ENCODE measurements at places on chromosomes 11 and 22.
A peak's percentile ranks its signal among the peaks of the same experiment; 100 is the strongest.

GRCh38 chr11:111429066-111429506 lies 50.0 kb upstream of the POU2AF1 start:
- no peak for DNase-seq

GRCh38 chr22:41062146-41062545 lies 30.2 kb upstream of the EP300 start:
- DNase-seq: no peak

- no peak for DNase-seq
Measured at GRCh38 chr11:6979365-6979764, 40.8 kb downstream of the ZNF214 start.

DNA sequence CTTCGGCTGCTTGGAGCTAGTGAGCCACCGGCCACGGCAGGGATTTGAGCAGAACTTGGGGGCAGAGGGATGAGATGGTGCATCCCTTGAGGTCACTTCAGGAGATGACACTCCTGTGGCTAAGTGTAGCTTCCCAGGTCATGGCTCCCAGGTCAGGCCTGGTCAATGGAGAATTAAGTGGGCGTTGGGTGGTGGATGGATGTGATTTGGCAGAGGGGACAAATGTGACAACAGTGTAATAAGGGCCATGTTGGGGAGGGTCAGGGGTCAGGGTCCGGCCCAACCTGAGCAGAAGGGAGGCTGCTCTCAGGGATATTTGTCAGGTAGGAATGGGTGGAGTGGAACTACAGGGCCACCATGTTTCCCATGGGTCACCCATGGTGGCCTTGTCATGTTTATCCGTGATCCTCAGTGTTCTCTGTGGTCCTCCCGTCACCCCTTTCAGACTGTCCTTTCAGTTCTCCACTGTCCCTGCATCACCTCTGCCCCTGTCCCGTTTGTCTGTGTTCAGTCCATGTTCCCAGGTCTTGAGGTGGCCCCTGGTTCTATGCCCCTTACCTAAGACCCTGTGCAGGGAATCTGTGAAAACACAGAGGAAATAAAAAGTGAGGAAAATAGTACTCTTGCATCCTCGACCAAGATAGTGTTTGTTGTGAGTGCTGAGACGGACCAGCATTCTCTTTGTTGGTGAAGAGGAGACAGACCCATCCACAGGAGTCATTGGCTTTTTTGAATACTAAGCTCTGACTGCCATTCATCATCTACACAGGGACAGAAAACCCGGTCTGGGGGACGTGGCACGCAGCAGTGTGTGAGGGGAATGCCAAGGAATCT lies 6.1 kb downstream of the SLC25A1 start:
- DNase-seq: no peak

- DNase-seq: no peak
Measured at GRCh38 chr22:37228106-37229011, 15.7 kb downstream of the RAC2 start.

DNA sequence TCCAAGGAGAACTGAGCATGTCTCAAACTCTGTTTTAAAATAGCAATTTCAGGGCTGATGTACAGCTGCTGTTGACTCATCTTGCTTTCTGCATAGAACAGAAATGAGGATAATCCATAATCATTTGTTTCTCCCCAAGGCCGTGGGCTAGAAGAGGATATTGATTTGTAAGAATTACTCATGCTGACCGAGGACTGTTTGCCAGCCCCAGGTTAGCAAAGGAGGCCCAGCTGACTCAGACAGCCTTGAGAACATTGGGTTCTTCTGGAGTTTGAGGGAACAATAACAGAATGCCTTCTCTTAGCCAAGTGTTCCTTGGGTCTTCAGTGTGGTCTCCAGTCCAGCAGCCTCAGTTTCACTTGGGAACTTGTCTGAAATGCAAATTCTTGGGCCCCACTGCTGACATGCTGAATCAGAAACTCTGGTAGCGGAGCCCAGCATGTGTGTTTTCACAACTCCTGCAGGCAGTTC lies 92.0 kb downstream of the ZC3H12C start:
- no peak for DNase-seq

DNA sequence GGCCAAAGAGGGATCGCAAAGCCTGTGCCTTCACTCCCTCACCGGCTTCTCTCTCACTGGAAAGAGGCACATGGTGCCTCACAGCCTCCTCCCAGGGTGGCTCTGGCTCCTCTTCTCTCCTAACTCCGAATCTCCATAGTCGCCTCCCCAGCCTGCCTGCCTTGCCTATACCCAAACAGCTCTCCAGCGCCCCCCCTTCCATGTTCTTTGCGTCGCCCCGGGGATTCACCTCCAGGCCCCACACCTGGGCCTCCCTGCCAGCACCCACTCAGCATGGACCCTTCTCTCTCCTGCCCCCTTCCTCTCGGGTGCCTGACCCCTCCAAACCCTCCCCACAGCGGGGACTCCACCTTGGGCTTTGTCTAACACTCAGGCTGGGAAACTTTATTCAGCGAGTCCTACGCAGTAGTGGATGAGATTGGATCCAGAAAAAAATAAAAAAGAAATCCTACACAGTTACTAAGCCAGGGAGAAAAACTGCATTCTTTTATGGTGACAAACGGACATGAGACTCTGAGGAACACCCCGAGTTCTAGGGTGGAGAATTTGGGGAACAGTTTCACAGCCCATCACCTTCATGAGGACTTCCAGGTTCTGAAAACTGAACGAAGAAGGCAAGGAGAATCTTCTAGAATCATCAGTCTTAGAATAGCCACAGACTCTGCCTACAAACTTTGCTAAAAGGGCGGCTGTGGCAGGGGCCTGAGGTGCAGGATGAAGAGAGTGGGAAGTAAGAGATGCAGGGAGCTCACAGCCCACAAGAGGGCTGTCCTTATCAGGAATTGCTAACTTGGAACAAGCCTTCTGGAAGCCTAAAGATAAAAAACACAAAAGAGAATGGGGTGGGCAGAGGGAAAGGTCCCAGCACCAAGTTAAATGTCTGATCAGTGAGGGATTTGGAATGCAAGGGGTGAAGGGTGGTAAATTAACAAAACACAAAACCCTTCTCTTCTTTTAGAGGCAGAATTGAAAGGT lies 5.3 kb downstream of the PPM1F start:
- peak; percentile 60 for DNase-seq

GRCh38 chr11:70111269-70112016 lies 33.3 kb downstream of the ANO1 start:
- no peak for DNase-seq

- DNase-seq: no peak
Measured at GRCh38 chr11:133064961-133065360, 467.3 kb downstream of the OPCML start.

DNA sequence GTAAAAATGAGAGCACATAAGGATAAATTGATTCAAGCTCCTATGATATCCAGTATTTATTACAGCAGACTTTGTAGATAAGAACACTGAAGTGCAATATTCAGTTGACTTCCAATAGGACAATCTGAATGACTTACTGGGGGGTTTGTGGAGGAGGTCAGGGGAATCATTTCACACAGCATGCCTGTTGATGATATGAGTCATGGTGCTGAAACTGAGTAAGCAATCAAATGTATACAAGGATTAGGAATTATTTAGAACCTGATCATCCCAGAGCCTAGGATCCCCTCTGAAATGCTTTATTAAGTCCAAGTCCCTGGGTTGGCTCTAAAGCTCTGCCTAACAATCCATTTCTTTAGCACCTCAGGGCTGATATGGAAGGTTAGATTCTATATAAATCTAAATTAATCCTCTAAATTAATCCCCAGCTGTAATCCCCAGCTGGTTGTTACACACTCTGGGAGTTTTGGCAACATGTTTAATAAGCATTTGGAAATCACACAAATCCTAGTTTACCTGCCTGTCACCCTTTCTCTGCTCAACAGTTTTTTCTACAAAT lies 326.4 kb downstream of the GUCY1A2 start:
- DNase-seq: peak; percentile 58

GRCh38 chr11:75814677-75815344 lies at the start of gene UVRAG:
Gene UVRAG, plus strand, starts transcription at chr11:75815210. Its CDS starts 198 bp downstream, at chr11:75815408.
- peak; percentile 95 for DNase-seq

GRCh38 chr11:47628026-47628425 lies 14.3 kb downstream of the MTCH2 start:
- DNase-seq: no peak

- DNase-seq: no peak
Measured at GRCh38 chr22:41286639-41287091, 678 bp upstream of the RANGAP1 start.

- DNase-seq: no peak
Measured at GRCh38 chr11:112882494-112883381, 78.5 kb upstream of the NCAM1 start.
